Lower lobe of right lung (tissue), 2 donors: ENCODE measurements at places on chromosomes 3 and 15.

GRCh38 chr3:118628704-118629341, 405.8 kb downstream of the IGSF11 start:
- no peak for DNase-seq

GRCh38 chr15:48569591-48570302, 75.8 kb downstream of the FBN1 start:
- DNase-seq: no peak

DNA sequence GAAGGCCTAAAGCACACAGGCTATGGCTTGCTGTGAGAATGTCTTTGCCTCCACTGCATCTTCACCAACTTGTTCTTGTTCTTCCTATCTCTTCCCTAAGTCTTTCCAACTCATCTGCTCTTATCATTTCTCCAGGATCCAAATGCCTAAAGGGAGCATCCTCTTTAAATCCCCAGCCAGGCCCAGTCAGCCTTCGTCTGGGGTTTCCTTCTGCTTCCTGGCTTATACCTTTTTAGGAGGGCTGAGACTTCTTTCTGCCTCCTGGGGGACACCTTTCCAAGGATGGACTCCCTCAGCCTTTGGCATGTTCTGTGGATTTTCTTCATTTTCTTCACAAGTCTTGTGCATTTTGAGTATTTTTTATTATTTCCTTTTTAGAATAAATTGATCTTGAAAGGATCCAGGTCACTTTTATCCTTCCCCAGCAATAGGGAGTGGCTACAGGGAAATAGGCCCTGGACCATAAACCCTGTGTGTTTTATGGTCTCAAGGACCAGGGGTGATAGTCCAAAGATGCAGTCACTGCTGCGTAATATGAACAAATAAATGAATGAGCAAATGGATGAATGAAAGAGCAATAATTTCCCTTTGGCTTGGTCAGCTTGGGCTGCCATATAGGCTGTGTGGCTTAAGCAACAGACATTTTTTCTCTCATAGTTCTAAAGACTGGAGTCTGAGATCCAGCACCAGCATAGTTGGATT, 122.1 kb upstream of the LRIG1 start:
- no peak for DNase-seq

GRCh38 chr3:102159810-102160451, 274.9 kb upstream of the ZPLD1 start:
- no peak for DNase-seq

GRCh38 chr15:72193836-72194396, 3.7 kb downstream of the GRAMD2A start:
- DNase-seq: no peak

- DNase-seq: no peak
These were observed 75.8 kb upstream of the LEKR1 start for GRCh38 chr3:156750191-156750873.

- peak; percentile 68 for DNase-seq
These were observed 68.4 kb upstream of the HACD2 start for GRCh38 chr3:123653221-123653682.

- no peak for DNase-seq
These were observed 50.2 kb downstream of the OXSM start for GRCh38 chr3:25840099-25840498.

- no peak for DNase-seq
These were observed 52.7 kb downstream of the MITF start for GRCh38 chr3:69791919-69792399.
